ENCODE measurements at places on chromosomes 5 and 9.

DNA sequence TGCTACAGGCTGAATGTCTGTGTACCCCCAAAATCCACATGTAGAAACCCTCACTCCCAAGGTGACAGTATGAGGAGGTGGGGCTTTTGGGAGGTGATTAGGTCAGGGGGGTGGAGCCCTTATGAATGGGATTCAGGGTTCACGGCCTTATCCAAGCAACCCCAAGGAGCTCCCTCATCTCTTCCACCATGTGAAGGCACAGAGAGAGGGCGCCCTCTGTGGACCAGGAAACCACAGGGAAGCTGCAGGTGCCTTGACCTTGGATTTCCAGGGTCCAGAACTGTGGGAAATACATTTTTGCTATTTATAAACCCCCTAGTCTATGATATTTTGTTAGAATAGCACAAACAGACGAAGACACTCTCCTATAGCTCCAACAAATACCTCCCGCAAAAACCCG lies 53.6 kb upstream of the IRX2 start:
- no peak for DNase-seq

DNA sequence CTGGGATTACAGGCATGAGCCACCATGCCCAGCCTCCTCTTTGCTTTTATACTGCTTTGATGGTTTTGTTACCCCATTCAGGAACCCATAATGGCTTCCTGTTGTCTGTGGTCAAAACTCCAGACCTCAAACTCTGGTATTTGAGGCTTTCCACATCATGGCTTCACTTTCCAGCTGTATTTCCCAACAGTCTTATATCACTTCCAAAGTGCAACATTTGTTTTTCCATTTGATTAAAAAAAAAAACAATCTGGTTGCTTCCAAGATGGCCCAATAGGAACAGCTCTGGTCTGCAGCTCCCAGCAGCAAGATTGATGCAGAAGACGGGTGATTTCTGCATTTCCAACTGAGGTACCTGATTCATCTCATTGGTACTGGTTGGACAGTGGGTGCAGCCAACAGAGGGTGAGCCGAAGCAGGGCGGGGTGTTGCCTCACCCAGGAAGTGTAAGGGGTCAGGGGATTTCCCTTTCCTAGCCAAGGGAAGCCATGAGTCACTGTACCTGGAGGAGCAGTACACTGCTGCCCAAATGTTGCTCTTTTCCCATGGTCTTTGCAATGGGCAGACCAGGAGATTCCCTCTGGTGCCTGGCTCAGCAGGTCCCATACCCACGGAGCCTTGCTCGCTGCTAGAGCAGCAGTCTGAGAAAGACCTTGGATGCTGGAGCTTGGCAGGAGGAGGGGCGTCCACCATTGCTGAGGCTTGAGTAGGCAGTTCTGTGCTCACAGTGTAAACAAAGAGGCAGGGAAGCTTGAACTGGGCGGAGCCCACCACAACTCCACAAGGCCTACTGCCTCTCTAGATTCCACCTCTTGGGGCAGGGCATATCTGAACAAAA lies 458.4 kb downstream of the KDM4C start:
- DNase-seq: peak; percentile 39

GRCh38 chr9:33351547-33351946 lies 50.8 kb downstream of the AQP7 start:
- no peak for DNase-seq

DNA sequence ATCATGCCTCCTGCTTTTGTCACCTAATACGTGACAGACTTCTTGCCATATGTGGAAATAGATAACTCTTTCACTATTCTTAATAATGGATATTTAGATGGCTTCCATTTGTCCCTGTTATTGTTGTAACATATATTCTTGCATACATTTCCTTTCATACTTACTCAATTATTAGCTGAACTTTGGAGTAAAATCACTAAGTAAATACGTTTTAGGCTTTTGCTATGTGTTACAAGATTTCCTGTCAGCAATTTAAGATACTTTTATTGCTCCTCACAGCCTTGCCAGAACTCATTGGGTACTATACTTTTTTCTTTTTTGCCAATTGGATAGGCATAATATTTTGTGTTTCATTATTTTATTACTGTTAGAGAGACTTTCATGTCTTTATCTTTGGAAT lies 26.9 kb downstream of the CCNH start:
- no peak for DNase-seq

- peak; percentile 49 for DNase-seq
Measured at GRCh38 chr5:127957183-127957582, 126.4 kb upstream of the SLC12A2 start.

GRCh38 chr5:59685793-59686192 lies 207.7 kb downstream of the PDE4D start:
- peak; percentile 29 for DNase-seq

DNA sequence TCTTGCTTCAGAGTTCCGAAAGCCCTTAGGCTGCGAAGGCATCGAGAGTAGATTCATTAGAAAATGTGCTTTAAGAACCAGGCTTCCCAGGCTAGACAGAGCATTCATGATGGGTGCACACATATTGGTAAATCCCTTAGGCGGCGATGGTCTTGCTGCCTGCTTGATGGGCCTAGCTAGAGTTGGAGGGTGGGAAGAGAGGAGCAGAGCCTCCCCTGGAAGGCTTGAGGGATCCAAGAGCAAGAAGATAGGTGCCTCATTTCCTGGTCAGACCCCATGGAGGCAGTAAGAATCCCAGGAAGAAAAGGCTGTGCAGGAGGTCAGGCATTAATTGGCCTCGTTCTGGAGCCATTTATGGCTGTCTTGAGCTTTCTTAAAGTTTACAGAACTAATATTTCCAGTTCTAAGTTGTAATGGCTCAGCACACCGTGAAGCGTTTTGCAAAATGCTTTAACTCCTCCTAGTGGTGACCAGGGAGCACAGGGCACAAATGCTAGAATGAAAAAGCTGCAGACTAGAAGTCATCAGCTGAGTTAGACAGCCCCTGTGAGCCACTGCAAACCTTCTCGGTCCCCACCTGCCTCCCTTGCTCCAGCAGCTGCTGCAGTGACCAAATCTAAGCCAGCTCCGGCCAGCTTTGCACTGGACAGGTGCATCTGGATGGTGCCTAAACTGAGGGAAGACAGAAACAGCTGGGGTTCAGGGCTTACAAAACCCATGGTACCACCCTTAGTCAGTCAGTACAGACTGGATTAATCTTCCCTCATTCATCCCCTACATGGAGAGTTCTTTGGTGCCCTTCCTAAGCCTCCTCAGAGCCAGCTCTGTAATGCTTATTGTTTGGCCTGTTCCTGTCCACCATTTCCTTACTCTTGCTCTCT lies 14.7 kb downstream of the SLC45A2 start:
- peak; percentile 67 for DNase-seq
